ENCODE measurements at places on chromosomes 5 and 9. TPM values are rescaled to one million over a fixed set of nuclear protein-coding genes. Genes with fewer than 3 reads are reported as not detected.
A peak's percentile ranks its signal among the peaks of the same experiment; 100 is the strongest.

DNA sequence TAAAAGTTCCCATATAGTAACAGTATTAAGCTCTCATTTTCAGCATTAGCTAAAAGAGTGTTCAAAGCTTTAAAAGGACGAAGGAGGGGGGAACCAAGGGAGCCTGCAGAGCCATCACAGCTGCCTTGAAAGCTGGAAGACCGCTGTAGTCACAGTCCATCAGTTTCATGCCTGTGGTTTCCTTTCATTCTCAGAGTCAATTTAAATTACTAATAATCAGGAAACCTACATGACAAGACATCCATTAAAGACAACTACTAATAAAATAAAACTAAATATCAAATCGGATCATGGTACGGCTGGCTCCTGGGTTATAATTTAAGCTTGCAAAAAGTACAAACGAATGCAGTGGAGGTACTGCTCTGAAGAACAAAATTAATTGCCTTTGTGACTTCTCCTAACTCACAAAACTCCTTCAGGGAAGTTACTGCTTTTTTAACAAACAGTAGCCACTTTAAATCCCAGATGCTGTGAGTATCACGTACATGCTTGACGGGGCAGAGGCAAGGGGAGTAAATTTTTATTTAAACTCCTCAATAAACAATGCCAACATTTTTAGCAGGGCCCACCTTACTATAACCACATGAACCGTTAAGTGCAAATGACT is 213.5 kb downstream of the DENND1A start:
- peak; percentile 10 for DNase-seq
- H3K4me3 ChIP-seq = no peak overlapping the region
- H3K36me3 ChIP-seq = no peaks in the 10 kb centered on the region
- H3K27me3 ChIP-seq = no peaks in the 10 kb centered on the region

- no peak overlapping the region for H3K4me3 ChIP-seq
- H3K36me3 ChIP-seq = no peaks in the 10 kb centered on the region
- no peak for DNase-seq
- H3K27ac ChIP-seq = no peak overlapping the region
Measured at GRCh38 chr9:130302785-130303612, 37.4 kb downstream of the HMCN2 start.

- no peak for DNase-seq
- H3K4me1 ChIP-seq = peaks cover 17% of the 10 kb centered on the region
- H3K36me3 ChIP-seq = no peaks in the 10 kb centered on the region
- no peak overlapping the region for H3K4me3 ChIP-seq
- no peaks in the 10 kb centered on the region for H3K27me3 ChIP-seq
Measured at GRCh38 chr9:3960661-3961144, 339.2 kb downstream of the GLIS3 start.

- H3K4me1 ChIP-seq = peaks cover 11% of the 10 kb centered on the region
- peak overlapping the region; percentile 65 for H3K4me3 ChIP-seq
- no peak for DNase-seq
Measured at GRCh38 chr5:14665101-14665822, 744 bp downstream of the OTULIN start.

DNA sequence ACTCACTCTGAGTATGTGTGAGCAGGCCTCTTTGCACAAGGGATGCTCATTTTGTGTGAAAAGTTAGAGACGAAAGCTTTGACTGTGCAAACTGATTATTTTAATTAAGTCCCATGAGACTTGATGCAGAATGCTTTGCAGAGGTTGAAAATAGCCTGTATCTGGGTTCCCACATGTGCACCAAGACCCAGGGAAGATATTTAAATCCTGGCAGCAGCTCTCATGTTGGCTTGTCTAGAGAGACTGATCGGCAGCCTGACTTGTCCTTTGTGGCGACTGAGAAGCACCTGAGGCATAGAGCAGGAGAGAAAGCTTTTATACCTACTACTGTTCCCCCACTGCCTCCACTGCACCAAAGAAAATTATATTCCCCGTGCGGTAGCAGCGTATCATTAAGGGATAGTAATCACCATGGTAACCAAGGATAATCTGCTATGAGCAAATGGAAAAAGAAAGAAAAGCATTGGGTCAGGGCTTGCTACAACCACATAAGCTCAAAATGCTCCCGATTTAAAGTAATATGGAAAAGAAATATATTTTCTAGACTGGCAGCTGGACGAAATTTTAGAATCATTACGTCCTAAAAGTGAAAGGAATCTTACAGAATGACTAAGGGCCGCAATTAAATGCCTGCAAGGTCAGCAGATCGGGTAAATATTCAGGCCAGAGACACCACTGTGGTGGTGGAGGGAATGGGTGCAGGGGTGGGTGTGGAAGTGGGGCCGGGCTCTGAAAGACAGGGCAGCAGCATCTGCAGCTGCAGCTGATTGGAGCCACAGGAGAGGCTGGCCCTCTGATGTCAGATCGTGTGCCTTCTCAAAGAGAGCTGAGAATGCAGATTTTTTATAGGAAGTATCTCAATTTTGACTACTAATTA is 135.3 kb upstream of the EPB41L4A start:
- no peak overlapping the region for H3K27ac ChIP-seq
- no peak for DNase-seq
- H3K27me3 ChIP-seq = no peaks in the 10 kb centered on the region
- no peaks in the 10 kb centered on the region for H3K36me3 ChIP-seq
- no peak overlapping the region for H3K4me3 ChIP-seq
- H3K4me1 ChIP-seq = no peaks in the 10 kb centered on the region

DNA sequence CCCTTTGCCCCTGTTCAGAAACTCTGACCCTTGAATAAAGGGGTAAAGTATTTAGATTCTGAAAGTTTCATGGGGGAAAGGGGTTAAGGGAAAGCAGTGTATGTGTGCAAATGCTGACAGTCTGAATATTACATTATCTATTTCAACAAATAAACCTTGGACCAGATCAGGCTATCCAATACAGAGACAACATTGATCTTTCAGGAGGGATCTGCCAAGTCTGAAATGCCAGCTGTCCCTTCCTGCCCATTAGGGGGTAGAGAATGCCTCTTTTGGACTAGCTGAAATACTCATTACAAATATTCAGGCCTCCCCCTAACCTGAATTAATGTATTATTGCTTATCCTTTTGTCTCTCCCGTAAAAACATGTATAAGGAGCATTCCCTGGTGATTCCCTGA is 219.5 kb downstream of the NR3C1 start:
- H3K27ac ChIP-seq = no peak overlapping the region
- H3K27me3 ChIP-seq = no peaks in the 10 kb centered on the region
- H3K4me1 ChIP-seq = peaks cover 20% of the 10 kb centered on the region
- DNase-seq = no peak
- no peak overlapping the region for H3K4me3 ChIP-seq

GRCh38 chr9:128098297-128099230 is 29.0 kb downstream of the PTGES2 start:
- peak; percentile 96 for DNase-seq
- peaks cover 33% of the 10 kb centered on the region for H3K36me3 ChIP-seq
- no peaks in the 10 kb centered on the region for H3K27me3 ChIP-seq
- peak overlapping the region; percentile 30 for H3K4me3 ChIP-seq
- peaks cover 52% of the 10 kb centered on the region for H3K4me1 ChIP-seq

DNA sequence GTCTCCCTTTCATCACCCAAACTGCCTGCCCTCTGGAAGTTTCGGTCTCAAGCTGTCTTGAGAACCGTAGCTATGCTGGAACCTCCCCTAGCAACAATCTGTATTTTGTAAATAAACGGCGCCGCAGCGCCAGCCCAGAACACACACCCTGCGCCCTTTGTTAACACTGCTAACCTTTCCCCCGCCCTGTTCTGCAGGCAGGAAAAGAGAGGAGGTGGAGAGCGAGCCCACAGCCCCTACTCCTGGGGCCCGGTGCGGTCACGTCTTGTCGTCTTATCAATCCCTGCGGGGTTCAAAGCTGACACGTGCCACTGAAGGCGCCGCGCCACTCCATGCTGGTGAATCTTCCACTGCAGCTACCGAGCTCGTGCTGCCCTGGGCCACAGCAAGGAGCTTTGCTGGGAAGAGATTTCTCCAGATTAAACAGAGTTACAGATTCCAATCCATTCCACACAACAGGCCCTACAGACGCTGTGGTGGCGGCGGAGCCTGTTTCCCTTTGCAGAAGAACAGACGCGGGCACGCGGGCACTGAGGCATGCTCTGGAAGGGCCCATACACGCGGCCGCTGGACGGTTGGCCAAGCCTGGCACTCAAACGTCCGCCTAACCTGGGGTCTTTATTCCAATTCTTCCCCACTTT is 25.3 kb downstream of the ZDHHC11B start:
- H3K4me1 ChIP-seq = peaks cover 29% of the 10 kb centered on the region
- H3K4me3 ChIP-seq = no peak overlapping the region
- H3K27me3 ChIP-seq = no peaks in the 10 kb centered on the region
- peak overlapping the region; percentile 87 for H3K27ac ChIP-seq

DNA sequence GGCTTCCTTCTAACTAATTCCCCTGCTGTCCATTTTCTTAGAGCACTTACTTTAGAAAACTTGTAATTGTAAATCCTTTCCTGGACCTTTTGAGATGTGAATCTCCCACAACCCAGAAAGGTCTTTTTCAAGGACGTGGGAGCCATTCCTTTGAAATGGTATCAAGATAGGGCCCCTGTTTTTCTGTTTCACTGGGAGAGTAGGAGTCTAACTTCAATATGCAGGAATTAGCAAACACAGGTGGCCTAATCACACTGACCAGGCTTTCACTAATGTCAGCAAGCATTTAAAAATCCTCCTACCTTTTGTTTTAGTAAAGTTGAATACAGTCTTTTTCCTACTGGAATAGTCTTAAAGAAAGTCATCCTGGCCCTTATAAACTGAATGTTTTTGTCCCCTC is 558.3 kb downstream of the PTPRD start:
- H3K4me1 ChIP-seq = no peaks in the 10 kb centered on the region
- H3K4me3 ChIP-seq = no peak overlapping the region
- no peaks in the 10 kb centered on the region for H3K27me3 ChIP-seq
- H3K36me3 ChIP-seq = no peaks in the 10 kb centered on the region
- H3K27ac ChIP-seq = no peak overlapping the region

GRCh38 chr5:56641635-56642260 is 173.6 kb upstream of the MAP3K1 start:
- H3K4me1 ChIP-seq = peaks cover 25% of the 10 kb centered on the region
- H3K36me3 ChIP-seq = no peaks in the 10 kb centered on the region
- H3K4me3 ChIP-seq = no peak overlapping the region
- DNase-seq = no peak
- no peak overlapping the region for H3K27ac ChIP-seq

GRCh38 chr9:133467101-133467500 is 7.3 kb downstream of the CACFD1 start:
- DNase-seq = no peak
- H3K36me3 ChIP-seq = no peaks in the 10 kb centered on the region
- H3K4me1 ChIP-seq = peaks cover 17% of the 10 kb centered on the region
- no peak overlapping the region for H3K4me3 ChIP-seq
- H3K27ac ChIP-seq = no peak overlapping the region
- H3K27me3 ChIP-seq = no peaks in the 10 kb centered on the region

GRCh38 chr9:98146101-98146991 is 27.3 kb upstream of the TRIM14 start:
- H3K36me3 ChIP-seq = no peaks in the 10 kb centered on the region
- H3K27ac ChIP-seq = peak overlapping the region; percentile 78
- peaks cover 6% of the 10 kb centered on the region for H3K4me1 ChIP-seq
- DNase-seq = peak; percentile 93
- no peaks in the 10 kb centered on the region for H3K27me3 ChIP-seq

GRCh38 chr5:132476876-132477781 is 13.4 kb downstream of the IRF1 start:
- peaks cover 21% of the 10 kb centered on the region for H3K36me3 ChIP-seq
- H3K27ac ChIP-seq = no peak overlapping the region
- H3K27me3 ChIP-seq = no peaks in the 10 kb centered on the region

GRCh38 chr9:79061752-79062616 is 509.8 kb upstream of the TLE4 start:
- H3K27ac ChIP-seq = no peak overlapping the region
- no peaks in the 10 kb centered on the region for H3K27me3 ChIP-seq
- no peaks in the 10 kb centered on the region for H3K4me1 ChIP-seq
- H3K36me3 ChIP-seq = no peaks in the 10 kb centered on the region
- no peak overlapping the region for H3K4me3 ChIP-seq
- DNase-seq = no peak

DNA sequence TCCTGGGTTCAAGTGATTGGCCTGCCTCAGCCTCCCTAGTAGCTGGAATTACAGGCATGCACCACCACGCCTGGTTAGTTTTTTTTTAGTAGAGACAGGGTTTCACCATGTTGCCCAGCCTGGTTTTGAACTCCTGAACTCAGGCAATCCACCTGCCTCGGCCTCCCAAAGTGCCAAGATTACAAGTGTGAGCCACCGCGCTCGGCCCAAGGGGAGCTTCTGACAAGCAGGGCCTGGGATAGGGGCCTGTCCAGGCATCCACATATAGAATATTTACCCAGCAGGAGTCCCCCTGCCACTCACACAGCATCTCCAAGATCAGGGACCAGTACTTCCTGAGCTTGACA is 10.1 kb downstream of the IRF1 start:
- H3K4me1 ChIP-seq = peaks cover 70% of the 10 kb centered on the region
- H3K4me3 ChIP-seq = no peak overlapping the region
- peaks cover 55% of the 10 kb centered on the region for H3K36me3 ChIP-seq
- no peak for DNase-seq
- no peaks in the 10 kb centered on the region for H3K27me3 ChIP-seq
- no peak overlapping the region for H3K27ac ChIP-seq

GRCh38 chr9:121510766-121511550 is 11.3 kb upstream of the GGTA1 start:
- H3K27ac ChIP-seq = no peak overlapping the region
- no peaks in the 10 kb centered on the region for H3K27me3 ChIP-seq
- no peaks in the 10 kb centered on the region for H3K4me1 ChIP-seq
- no peak for DNase-seq
- no peaks in the 10 kb centered on the region for H3K36me3 ChIP-seq

- no peak overlapping the region for H3K4me3 ChIP-seq
- H3K27ac ChIP-seq = no peak overlapping the region
- H3K27me3 ChIP-seq = no peaks in the 10 kb centered on the region
- H3K4me1 ChIP-seq = no peaks in the 10 kb centered on the region
- H3K36me3 ChIP-seq = no peaks in the 10 kb centered on the region
Measured at GRCh38 chr5:1435369-1435768, 9.9 kb downstream of the SLC6A3 start.

- H3K27me3 ChIP-seq = no peaks in the 10 kb centered on the region
- H3K36me3 ChIP-seq = no peaks in the 10 kb centered on the region
- H3K4me1 ChIP-seq = no peaks in the 10 kb centered on the region
- no peak overlapping the region for H3K27ac ChIP-seq
- H3K4me3 ChIP-seq = no peak overlapping the region
Measured at GRCh38 chr9:70519912-70520724, 105.7 kb upstream of the KLF9 start.

GRCh38 chr5:140302786-140303639 is at the start of gene PFDN1:
PFDN1 (minus strand) TSS chr5:140303101; CDS start chr5:140303073, 28 bp downstream.
- peak within 1 kb of the TSS; percentile 60 for H3K4me3 ChIP-seq
- H3K27ac ChIP-seq = peak within 1 kb of the TSS; percentile 75

The BTNL3 gene
- polyA plus RNA-seq = 0.09 TPM

The PRDM9 gene
- not detected for polyA plus RNA-seq

The CSF1R gene
- polyA plus RNA-seq = 23.7 TPM

The CCL27 gene
- polyA plus RNA-seq = 0.79 TPM

The LRRTM2 gene
- 2.9 TPM for polyA plus RNA-seq

The SPATA6L gene
- 7.9 TPM for polyA plus RNA-seq

The RGS7BP gene
- 25.6 TPM for polyA plus RNA-seq

The MORN5 gene
- polyA plus RNA-seq = 1.2 TPM

The FOXD4L6 gene
- polyA plus RNA-seq = not detected

The SPATA31C1 gene
- not detected for polyA plus RNA-seq

Data from left lung (tissue), 14 donors.